ENCODE measurements at places on chromosomes 2 and 18.

DNA sequence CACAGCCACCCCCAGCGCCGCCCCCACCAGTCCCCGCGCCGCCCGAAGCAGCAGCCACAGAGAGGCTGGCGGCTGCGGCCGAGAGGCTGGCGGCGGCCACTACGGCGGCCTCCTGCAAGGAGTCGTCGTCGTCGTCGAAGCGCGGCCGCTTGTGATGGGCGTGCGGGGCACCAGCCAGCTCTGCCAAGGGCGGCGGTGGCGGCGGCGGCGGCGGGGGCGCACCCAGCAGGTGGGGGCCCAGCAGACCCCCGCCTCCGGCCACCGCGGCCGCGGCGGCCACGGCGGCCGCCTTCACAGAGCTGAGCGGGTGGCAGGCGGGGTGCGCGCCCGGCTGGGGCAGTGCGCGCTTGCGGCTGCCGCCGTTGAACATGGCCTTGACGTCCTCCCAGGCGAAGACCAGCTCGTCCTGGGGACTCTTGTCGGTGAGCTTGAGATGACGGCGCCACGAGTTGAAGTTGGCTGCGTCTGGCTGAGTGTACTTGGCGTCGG lies 3.3 kb downstream of the SKOR2 start:
- DNase-seq: no peak

DNA sequence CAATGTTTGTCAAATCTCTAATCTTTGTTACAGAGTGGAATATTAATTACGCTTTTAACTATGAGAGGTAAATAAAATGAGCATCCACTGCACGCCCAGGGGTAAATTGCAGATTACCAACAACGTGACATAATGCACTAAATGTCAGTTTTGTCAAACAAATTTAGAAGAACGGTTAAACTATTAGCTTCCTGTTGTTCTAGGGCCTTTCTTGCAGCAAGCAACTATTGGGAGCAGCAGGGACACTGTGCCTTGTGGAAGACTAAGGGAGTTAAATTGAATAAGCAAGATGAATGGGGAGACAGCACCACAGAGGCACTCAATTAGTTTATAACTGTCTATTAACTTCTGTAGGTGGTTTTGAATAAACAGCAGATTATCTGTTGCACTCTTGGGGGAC lies 391.0 kb upstream of the RAB12 start:
- DNase-seq: no peak

GRCh38 chr2:12076810-12077209 lies 330.4 kb downstream of the LPIN1 start:
- no peak for DNase-seq

DNA sequence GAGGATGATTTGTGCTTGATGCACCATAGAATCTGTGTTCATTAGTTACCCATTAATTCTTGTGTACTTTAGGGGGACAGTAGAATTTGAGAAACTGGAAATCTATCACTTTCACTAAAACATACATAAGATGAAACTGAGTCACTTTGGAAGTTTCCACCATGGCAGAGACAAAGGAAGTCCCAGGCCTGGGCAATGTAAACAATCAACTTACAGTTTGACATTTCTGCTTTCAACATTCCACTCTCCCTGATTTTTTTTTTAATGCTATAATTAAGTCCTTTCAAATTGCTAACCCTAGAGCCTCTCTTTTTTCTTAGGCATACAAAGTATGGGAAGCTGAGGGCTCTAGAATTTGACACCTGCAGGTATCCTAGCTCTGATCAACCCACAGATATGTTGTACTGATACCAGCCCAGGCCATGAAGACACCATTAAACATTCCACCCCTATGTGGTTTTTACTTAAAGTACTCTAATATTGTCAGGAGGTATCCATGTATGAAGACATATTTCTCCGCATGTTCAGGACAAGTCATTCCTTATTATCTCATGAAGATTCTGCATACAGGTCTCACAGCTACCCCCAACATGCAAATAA lies 88.5 kb upstream of the GLS start:
- DNase-seq: no peak

DNA sequence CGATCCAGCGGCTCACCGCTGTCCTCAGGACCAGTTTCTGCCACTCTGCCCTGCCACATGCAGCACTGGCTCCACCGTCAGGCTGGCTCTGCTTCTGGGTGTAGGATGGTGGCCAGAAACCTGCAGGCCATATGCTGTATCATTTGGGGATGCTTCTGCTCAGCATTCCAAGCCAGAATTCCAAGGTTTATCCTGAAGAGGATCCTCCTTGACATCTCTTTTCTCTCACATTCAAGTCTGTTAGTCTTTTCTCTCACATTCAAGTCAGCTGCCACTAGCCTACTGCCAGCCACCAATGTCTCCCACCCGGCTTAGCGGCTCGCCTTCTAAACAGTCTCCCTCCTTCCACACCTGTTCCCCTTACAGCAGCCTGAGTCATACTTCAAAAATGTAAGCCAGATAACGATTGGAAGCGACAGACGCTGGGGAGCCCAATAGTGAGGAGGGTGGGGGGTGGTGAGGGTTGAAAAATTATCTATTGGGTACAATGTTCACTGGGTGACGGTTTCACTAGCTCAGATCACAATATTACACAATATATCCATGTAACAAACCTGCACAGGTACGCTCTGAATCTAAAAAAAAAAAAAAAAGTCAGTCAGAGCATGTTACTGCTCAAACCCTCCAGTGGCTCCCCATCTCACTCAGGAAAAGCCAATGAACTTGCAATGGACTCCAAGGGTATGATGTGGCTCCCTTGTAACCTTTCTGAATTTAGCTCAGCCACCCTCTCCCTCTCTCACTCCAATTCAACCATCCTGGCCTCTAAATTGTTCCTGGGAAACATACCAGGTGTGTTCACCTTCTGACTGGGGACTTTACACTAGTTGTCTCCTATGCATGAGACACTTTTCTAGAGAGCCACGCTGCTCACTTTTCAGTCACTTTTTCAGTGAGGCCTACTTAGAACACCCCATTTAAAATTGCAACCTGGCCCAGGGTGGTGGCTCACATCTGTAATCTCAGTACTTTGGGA lies 38.8 kb upstream of the SP3 start:
- no peak for DNase-seq

GRCh38 chr2:226868331-226869162 lies 32.7 kb downstream of the RHBDD1 start:
- no peak for DNase-seq

DNA sequence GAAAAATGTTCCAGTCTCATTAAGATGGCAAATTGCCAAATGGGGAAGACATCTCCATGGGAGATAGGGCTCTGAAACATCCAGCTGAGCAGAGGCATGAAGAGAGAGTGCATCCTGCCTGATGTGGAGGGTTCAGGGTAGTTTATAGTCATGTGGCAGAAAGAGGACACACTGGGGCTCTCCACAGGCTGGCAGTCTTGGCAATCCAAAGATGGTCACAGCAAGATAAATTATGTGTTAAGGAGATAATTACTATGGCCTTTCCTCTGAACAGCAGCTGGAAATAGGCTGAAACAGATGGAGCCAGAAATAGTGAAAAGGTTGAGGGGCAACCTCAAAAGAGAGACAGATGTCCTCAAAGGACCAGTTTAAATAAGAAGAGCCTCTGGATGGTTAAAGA lies 97.2 kb downstream of the DCC start:
- DNase-seq: no peak

All from urinary bladder (tissue), 4 donors.